Daoy (cell line): ENCODE measurements at places on chromosomes 3 and 15. TPM values are rescaled to one million over a fixed set of nuclear protein-coding genes. Genes with fewer than 3 reads are reported as not detected.
A peak's percentile ranks its signal among the peaks of the same experiment; 100 is the strongest.

DNA sequence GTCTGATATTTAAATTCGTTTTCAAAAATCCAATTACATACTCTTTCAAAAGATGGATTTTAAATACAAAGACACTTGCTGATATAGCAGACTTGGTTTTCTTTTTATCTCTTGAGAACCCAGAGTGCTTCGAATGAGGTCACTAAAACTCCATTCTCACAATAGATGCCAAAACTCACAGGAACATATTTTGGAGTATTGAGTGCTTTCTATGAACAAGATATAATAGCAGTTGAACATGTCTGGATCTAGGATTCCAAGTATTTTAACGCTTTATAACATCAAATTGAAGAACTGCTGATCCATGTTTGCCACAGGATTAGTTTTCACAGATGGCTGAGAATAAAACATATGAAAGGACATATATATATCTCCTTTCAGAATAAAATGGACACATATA is 113.2 kb downstream of the SAMMSON start:
- no peak for DNase-seq

DNA sequence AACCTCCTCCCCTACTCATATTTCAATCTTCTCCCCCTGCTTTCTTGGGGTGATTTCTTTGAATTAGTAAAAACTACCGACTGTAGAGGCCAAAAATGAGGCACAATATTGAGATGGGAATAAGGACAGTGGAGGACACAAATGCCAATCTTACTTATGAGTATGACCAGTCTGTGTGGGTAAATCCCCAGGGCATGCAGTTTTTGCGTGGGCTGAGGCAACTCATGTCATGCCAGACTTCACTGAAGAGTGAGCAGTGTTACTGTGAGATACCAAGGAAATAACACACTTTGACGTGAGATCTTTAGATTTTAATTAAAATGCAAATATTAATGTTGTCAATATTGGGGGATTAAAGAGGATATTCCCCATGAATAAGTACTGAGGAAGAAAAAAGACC is 254.3 kb upstream of the ICE2 start:
- DNase-seq: no peak

GRCh38 chr3:16494814-16495431 is 18.6 kb downstream of the RFTN1 start:
- no peak for DNase-seq

- no peak for DNase-seq
Observed at GRCh38 chr3:113018536-113019181, 27.9 kb downstream of the GTPBP8 start.

GRCh38 chr3:133130168-133130567 is 92.0 kb downstream of the TMEM108 start:
- peak; percentile 17 for DNase-seq

DNA sequence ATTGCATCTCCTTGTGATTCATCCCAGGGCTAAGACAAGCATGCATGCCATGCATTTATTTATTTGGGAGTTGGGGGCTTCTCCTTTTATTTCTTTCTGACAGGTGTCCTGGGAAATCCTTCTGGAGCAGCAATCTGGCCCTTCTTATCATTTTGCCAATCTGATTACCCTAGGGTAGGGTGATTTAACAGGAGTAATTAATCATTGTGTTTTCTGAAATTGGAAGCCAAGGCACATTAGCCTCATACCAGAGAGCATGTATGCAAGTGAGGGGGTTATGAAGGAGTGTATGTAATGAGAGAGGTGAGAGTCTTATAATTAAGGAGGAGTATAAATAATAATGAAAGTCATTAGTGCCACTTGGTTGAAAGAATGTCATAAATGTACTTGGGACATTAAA is 37.4 kb upstream of the ARPP21 start:
- no peak for DNase-seq

- peak; percentile 47 for DNase-seq
Observed at GRCh38 chr3:123027292-123028232, at the start of gene SEMA5B. Gene SEMA5B (minus strand): TSS chr3:123027763. CDS start chr3:122961263, 66,500 bp downstream.

GRCh38 chr15:74129586-74130154 is 716 bp upstream of the ISLR2 start:
- peak; percentile 33 for DNase-seq

- DNase-seq: peak; percentile 17
Observed at GRCh38 chr3:121736112-121736511, 13.4 kb downstream of the GOLGB1 start.

DNA sequence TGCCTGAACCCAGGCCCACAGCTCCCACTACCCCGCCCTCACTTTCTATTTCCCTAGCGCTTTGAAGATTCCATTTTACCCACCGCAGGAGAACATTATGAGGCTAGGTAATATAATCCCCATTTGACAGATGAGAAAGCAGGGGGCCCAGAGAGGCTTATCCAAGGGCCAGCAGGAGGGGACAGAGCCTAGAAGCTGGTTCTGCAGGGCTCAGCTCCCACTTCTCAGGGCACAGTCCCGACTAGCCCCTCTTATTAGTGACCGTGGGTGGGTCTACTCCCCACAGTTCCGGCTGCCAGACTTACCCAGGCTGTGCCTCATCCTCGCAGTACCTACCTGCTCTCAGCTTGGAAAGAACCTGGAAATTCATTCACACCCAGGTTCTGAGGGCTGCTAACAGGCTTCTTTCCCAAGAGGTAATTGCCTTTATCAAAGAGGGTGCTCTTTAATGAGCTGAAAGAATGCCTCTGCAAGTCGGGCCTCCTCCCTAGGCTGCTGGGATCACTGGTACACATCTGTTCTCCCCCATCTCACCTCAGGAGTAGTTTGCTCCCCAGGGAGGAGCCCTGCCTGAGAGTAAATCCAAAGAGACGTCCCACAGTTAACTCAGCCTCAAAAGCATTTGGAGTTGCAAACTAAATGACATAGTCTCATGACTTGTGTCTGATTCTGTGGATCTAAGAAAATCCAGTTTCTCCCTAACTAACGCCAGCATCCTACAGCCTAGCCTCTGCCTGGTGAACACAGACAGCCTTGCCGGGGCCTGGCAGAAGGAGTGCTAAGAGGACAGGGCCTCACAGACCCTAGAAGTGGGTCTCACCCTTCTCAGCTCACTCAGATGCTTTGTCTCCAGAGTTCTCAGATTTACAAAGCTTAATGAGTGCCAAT is 125.0 kb downstream of the CHSY1 start:
- DNase-seq: peak; percentile 41

GRCh38 chr3:151467069-151467468 is 6.2 kb upstream of the IGSF10 start:
- no peak for DNase-seq

- DNase-seq: no peak
Observed at GRCh38 chr3:50276762-50277101, 2.2 kb upstream of the LSMEM2 start.

DNA sequence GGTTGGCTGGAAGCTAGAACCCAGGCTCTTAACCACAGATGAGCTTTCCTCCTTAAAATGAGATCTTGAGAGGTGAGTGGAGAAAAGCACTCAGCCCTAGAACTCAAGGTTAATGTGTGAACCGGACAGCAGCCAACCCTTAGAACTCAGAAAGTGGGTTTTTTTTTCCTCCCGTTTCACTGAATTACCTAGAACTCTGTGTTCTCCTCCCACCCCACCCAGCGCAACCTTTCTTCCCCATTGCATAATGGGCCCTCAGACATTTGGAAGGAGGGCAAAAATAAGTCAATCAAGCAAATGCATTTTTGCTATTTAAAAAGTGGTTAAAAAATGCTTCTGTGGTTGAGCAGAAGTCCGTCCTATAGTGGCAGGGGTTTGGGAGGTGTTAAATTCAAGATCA is 36.7 kb downstream of the POC1A start:
- no peak for DNase-seq

DNA sequence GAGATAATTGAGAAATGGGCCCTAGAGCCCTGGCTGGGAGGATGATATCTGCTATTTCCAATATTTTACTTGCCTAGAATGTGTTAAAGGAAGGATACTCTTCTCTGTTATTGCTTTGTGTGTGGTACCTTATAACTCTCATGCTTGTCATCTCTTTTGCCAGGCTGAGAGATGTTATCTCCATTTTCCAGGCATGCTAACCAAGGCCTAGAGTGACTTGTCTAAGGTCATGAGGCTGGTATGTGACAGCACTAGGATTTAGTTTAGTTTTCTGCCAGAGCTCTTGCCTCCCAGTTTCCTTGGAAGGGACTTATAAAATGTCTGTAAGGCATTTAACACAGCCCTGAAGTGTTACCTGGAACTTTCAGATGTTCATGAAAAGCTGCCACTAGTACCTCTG is 1.4 kb downstream of the CLK3 start:
- no peak for DNase-seq

DNA sequence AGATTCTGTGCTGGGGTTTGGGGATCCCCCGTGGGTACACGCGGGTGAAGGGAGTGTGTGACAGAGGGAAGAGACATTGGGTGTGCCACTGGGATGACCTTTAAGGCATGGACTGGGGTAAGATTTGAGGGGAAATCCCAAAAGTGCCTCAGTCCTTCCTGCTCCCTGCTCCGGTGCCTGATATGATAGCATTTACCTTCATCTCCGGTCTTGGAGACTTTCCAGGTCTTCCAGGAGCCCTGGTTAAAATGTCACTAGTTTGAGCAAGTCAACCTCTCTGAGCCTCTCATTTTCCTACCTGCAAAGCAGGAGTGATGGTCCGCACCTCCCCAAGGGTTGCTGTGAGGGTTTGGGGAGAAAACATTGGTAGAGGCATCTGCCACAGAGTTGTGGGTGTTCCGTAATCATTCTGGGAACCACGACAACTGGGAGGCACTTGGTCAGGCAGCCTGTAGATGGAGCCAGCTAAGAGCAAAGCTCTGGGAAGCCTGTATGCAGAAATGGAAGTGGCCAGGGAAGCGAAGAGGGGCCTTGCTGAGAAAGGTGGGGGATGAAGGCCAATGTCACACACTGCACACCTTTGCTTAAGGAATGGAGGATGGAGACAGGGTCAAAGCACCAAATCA is 33.9 kb upstream of the KIF23 start:
- DNase-seq: peak; percentile 21

DNA sequence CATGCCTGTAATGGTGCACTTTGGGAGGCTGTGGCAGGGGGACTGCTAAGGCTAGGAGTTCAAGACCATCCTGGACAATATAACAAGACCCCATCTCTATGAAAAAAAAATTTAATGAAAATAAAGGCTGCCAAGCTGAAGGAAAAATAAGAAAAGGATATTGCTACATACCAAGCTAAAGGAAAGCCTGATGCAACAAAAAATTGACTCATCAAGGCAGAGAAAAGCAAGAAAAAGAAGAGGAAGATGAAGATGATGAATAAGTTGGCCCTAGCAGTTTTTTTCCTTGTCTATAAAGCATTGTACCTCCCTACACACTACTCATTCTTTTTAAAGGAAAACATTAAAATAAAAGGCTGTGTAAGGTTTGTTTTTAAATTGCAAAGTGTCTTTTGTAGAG is 441.9 kb upstream of the MDFIC2 start:
- no peak for DNase-seq

DNA sequence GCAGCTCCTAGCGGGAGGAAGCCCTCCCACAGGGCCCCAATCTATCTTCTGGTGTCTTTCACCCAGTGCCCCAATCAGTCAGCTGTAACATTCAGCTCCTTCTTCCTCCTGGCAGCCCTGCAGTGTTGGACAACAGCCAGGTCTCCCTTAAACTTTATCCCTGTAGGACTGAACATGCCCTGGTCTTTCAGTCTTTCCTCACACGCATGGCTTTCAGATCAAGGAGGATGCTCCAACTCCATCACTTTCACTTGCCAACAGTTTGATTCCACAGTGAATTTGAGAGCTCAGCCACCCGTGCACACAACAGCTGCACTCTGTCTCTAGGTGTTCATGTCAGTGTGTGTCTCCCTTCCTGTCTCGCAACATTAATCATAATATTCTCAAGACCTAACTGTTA is 28.5 kb upstream of the LRRC34 start:
- no peak for DNase-seq

- DNase-seq: no peak
Observed at GRCh38 chr3:141920701-141921100, 44.3 kb downstream of the ATP1B3 start.

GRCh38 chr3:142940000-142940399 is 23.5 kb downstream of the PAQR9 start:
- DNase-seq: no peak

DNA sequence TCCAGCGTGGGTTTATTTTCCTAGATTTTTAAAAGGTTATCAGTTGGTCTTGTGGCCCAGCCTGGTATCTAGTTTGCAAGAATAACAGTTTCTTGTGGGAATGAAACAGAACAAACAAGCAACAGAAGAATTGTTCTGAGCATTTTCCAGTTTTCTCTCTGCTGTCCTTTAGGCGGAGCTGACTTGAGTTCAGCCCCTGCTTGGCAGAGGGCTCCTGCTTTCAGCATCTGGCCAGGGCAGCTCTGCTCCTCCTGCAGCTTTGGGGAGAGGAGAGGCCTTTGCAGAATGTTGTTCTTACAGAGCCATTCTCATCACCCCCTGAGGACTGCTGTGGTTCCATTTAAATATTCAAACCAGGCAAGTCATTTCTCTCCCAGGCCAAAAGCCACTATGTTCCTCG is 117.7 kb downstream of the ALDH1A2 start:
- DNase-seq: no peak

DNA sequence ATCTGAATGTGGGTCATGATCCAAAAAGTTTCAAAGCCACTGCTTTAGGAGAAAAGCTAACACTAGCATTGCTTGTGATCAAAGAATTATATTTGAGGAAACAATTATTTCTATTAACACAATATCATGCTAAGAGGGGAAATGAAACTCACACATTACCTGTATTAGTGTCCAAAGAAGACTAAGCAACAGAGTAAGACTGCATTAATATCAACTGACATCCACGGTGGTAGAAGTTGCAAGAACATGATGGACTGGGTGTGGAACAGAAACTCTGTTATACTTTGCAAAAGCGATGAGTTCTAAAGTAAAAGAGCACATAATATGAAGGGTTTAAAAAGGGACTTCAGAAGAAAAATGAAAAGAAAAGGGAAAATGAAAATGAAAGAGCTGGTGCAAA is 648.3 kb upstream of the NECTIN3 start:
- DNase-seq: no peak

- DNase-seq: no peak
Observed at GRCh38 chr3:140571836-140572235, 106.0 kb upstream of the TRIM42 start.

Gene ERC2
- total RNA-seq: 1.7 and 11.3 TPM in 2 replicates

Gene GALNT15
- 0.60 and 0.69 TPM in 2 replicates for total RNA-seq

Gene CACNA1D
- total RNA-seq: 0.86 and 1.4 TPM in 2 replicates

Gene WNT5A
- 108 and 109 TPM in 2 replicates for total RNA-seq

Gene CCR5
- total RNA-seq: not detected in 2 replicates

Gene SAMMSON
- not detected in 2 replicates for total RNA-seq

Gene ITIH3
- total RNA-seq: not detected in 2 replicates

Gene AMT
- 0.06 TPM in 1 of 2 replicates, not detected in the other for total RNA-seq

Gene MRPL3
- total RNA-seq: 423 and 459 TPM in 2 replicates

Gene MTMR10
- 10.4 and 11.7 TPM in 2 replicates for total RNA-seq
